NCI-H524 (cell line): ENCODE measurements at places on chromosomes 7 and 10.

GRCh38 chr10:128210215-128211063, 84.2 kb upstream of the MKI67 start:
- no peak for DNase-seq

- no peak for DNase-seq
Observed at GRCh38 chr10:106515206-106515790, 649.2 kb downstream of the SORCS1 start.

- DNase-seq: no peak
Observed at GRCh38 chr10:88804083-88804812, 1.7 kb downstream of the LIPM start.

GRCh38 chr10:105062951-105063350, 421.9 kb downstream of the SORCS3 start:
- DNase-seq: no peak

GRCh38 chr7:83629117-83629880, 19.6 kb downstream of the SEMA3E start:
- DNase-seq: no peak

DNA sequence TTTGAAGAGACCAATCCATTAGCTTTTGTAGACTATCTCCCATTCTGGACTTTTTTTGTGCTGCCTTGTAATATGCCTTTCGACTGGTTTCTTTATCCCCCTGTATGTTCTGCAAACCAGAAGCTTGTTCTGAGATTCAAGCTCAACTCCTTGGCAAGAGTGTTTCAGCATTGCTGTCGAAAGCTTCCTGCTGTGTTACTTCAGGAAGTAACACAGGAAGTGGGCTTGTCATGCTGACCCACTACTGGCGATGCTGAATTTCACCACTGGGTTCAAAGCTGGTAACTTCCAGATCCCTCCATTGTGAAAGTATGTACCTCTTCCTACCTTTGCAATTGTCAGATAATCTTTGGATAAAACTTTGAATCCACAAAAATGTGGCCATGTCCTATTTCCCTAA, 57.9 kb upstream of the INSYN2A start:
- DNase-seq: no peak

- peak; percentile 18 for DNase-seq
Observed at GRCh38 chr7:107147464-107148393, 21.1 kb upstream of the HBP1 start.

- DNase-seq: peak; percentile 85
Observed at GRCh38 chr7:92916770-92917224, 80.4 kb upstream of the CDK6 start.

GRCh38 chr10:48251525-48252353, 22.8 kb downstream of the FRMPD2 start:
- no peak for DNase-seq

- DNase-seq: no peak
Observed at GRCh38 chr7:141220263-141220880, 146.5 kb downstream of the TMEM178B start.

DNA sequence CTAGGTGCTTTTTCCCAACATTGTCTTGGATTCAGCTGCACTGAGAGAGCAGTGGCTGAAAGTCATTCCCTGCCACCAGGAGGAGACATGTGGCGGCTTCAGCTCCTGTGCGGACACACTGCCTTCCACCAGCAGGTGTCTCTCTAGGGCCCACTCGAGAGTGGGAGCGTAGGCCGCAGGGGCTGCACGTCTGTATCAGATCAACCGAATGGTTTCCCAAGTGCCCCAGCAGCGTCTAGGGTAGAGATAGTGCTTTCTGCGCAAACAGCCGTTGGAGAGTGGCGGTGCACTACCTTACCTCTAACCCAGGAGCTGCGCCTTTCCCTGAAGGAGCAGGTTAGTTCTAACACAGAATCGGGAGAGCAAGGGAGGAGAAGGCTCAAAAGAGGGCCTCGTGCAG, 31.7 kb downstream of the PAPOLB start:
- DNase-seq: peak; percentile 29

DNA sequence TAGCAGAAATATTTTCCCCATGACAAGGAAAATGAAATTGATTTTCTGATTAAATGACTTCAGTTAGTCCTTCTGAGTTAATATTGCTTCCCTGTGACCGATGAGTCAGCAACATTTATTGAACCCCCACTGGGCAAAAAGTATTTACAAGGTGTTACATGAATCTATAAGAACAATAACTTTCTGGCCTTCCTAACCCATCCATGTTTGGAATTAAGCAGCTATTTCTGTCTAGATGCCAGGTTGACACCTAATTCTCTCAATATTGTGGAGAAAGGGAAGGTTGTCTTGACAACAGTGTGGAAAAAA, 112.9 kb upstream of the JAZF1 start:
- no peak for DNase-seq

- no peak for DNase-seq
Observed at GRCh38 chr10:29411666-29412315, 122.9 kb downstream of the LYZL1 start.

GRCh38 chr10:112265745-112266144, 17.5 kb upstream of the TECTB start:
- no peak for DNase-seq

DNA sequence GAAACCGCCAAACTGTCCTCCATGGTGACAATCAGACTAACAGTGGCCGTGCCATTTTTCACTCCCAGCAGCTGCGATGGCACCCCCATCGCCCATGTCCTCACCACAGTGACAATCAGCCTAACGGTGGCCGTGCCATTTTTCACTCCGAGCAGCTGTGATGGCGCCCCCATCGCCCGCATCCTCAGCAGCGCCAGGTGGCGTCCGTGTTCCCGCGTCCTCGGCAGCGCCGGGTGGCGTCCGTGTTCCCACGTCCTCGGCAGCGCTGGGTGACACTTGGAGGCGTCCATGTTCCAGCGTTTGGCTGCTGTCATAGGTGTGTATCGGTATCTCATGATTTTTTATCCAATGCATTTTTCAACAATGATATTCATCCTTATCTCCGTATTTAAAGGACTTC, 267.3 kb downstream of the PTPRN2 start:
- DNase-seq: no peak

- no peak for DNase-seq
Observed at GRCh38 chr10:71459513-71459912, 62.8 kb downstream of the CDH23 start.

- DNase-seq: peak; percentile 92
Observed at GRCh38 chr7:66930341-66930740, 9.3 kb downstream of the TMEM248 start.

GRCh38 chr10:118850418-118851061, 95.8 kb upstream of the CACUL1 start:
- DNase-seq: peak; percentile 27

DNA sequence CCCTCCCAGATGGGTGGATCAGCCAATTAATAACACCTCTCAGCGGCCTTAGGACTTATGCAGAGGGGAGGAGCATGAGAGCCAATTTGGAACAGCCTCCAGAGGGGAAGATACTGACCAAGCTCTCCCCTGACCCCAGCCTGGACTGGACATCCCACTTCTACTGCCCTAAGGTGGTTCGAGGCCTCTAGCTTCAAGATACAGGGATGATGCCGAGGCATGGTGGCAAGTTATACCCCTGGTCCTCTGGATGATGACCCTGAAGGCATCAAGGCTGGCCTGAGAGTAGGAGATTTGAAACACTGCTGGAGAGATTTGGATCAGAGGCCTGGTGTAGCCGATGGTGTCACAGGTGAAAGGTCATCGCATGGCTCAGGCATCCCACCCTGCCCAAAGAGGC, 3.2 kb downstream of the CDH23 start:
- DNase-seq: no peak
